ELF-1 (cell line): ENCODE measurements at places on chromosomes 16 and 17.

- DNase-seq, result no peak
Observed at GRCh38 chr16:15593235-15593634, 49.7 kb downstream of the MARF1 start.

- no peak for DNase-seq
Observed at GRCh38 chr16:24191876-24192402, 64.2 kb upstream of the CACNG3 start.

- DNase-seq, result no peak
Observed at GRCh38 chr16:56362706-56363105, 62.6 kb downstream of the AMFR start.

DNA sequence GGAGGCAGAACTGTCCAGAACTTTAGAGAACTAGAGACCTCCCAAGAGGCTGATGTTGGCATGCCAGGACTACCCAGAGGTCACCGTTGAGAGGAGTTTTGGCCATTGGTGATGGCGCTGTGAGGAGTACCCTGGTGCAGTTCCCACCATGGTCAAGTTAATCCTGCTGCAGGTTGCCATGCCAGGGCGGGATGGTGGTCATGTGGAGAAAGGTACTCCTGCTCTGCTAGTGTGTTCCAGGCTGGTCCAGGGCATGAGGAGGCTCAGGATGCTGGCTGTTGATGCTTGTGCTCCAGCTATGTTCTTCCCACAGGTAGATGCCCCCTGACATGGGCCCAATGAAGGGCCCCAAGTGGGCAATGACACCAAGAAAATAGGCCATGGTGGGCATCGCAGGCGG, 4.1 kb upstream of the PHF12 start:
- DNase-seq, result no peak

- peak; percentile 77 for DNase-seq
Observed at GRCh38 chr17:47253541-47254402, at the start of gene ITGB3. ITGB3 (plus strand) TSS chr17:47253827; CDS start chr17:47253862, 35 bp downstream.

- DNase-seq, result no peak
Observed at GRCh38 chr16:12815361-12815760, 11.7 kb upstream of the CPPED1 start.

DNA sequence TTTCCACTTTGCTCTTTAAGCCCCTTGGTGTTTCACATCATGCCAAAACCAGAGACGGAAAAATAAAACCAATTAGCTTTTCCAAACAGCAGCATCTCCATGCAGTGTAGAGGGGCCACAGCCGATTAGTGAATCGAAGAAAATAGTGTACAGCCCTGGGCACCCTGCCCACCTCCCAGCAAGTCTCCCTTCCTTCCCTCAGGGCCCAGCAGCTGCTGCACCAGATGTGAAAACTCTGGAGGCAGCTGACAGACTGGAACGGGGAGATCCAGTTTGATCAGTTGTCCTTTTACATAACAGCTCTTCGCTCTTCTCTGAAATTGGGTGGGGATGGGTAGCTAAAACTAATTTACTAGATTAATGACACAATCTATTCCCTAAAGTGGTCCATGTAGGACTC, 19.3 kb downstream of the TMEM11 start:
- no peak for DNase-seq

- DNase-seq, result no peak
Observed at GRCh38 chr17:31479524-31479923, 88.0 kb downstream of the RAB11FIP4 start.

DNA sequence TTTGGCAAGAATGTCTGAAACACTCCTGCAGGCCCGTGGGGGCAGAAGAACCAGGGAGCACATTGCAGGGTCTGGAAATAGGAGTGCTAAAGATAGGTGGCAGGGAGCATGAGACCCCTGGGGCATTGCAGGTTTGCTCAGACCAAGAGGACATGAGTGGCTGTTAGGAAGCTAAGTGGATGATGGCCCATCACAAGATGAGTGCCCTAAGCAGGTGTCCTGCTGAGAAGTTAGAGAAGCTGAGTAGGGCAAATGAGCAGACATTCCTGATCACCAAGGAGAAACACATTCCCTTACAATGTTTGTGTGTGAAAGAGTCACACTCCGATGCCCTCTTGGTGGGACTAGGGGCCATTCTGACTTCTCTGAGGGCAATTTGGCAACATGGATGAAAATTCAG, 9.9 kb downstream of the MLYCD start:
- DNase-seq, result peak; percentile 55

DNA sequence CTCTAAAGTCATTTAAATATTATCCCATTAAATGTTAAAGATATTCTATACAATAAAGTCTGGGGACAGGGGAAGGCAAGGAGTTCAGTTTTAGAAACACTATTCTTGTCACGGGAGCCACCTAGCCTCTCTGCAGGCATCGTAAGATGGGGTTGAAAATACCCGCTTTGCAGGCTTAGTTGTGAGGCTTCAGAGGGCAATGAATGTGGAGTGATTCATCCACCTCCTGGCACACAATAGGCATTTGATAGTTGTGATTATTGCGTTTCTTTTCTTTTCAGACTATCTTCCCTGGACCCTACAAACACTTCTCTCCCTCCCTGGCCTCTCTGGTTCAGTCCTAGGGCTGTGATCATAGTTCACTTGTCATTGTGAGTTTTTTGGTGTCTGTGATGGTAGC, 19.6 kb downstream of the GLP2R start:
- no peak for DNase-seq

DNA sequence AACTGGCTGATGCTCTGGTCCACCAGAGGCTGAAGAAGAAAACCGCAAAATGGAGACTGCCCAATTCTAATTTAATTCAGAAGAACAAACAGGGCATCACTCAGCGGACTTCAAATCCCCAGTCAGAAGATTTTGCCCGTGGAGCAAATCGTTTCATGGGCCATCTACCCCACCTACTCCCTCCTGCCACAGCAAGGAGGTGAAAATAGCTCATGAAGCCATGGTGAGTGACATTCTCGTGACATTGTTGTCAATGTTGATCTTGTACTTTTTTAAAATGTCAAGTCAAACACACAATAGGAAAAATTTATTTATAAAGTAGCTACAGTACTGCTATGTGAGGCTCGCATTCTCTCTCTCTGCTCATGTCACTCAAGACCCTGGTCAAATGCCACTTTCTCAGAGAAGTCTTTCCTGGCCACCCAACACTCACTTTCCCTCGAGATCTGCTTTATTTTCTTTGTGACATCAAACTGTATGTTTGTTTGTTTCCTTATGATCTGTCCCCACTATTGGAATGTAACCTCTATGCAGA, 31.3 kb upstream of the SOX9 start:
- no peak for DNase-seq

- peak; percentile 55 for DNase-seq
Observed at GRCh38 chr17:16444258-16444886, 29.0 kb downstream of the TRPV2 start.

DNA sequence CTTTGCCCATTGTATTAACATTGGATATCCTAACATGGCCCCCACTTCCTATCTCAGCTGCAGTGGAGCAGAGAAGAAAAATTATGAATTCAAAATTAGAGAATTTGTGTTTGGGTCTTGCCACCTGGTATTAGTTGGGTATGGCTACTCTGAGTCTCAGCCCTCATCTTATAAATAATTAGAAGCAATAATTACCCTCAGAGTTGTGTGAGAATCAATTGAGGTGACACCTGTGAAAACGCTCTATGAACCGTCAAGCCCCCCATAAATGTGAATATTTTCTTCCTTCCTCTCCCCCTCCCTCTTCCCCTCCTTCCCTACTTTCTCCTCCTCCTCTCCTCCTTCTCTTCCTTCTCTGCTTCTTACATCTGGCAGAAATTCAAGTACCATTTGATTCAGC, 8.9 kb upstream of the TOB1 start:
- no peak for DNase-seq

- DNase-seq, result no peak
Observed at GRCh38 chr17:76667491-76667755, 23.9 kb upstream of the ST6GALNAC1 start.

DNA sequence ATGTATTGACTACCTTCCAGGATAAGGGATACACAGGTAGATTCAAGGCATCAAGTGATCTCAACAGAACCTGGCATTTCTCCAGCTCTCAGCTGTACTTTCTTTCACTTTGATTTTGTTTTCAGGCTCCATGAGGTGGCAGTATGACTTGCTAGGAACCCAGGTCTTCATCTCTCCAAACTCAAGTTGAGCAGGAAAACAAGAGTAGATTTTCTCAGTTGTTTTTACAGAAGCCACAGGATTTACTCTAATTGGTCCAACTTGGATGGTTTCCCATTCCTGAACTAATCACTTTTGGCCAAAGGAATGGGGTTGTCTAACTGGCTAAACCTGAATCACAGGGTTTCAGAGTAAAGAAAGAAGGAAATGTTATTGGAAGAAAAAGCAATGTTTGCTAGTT, 146.6 kb downstream of the TRIM37 start:
- DNase-seq, result peak; percentile 73

DNA sequence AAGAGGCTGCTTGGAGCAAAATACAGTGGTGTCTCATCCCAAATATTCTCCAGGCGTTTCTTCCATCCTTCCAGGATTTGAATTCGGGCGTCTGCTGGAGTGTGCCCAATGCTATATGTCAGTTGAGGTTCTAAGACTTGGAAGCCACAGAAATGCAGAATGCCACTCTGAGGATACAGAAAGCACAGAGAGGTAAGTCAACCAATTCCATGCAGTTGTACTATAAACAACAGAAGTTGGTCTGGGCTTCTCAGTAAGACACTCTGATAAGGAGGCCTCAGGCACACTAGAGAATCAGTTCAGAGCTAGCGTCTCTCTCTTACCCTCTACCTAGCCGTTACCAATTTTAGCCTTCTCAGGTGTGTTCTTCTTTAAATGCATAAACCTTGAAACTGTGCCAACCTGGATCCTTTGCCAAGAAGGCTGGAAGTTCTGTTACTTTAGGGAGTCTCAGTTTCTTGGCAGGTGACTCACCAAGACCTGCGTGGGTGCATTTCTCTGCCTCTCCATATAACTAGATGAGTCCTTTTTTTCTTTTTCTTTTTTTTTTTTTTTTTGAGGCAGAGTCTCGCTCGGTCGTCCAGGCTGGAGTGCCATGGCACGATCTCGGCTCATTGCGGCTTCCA, 15.1 kb downstream of the NQO1 start:
- no peak for DNase-seq

DNA sequence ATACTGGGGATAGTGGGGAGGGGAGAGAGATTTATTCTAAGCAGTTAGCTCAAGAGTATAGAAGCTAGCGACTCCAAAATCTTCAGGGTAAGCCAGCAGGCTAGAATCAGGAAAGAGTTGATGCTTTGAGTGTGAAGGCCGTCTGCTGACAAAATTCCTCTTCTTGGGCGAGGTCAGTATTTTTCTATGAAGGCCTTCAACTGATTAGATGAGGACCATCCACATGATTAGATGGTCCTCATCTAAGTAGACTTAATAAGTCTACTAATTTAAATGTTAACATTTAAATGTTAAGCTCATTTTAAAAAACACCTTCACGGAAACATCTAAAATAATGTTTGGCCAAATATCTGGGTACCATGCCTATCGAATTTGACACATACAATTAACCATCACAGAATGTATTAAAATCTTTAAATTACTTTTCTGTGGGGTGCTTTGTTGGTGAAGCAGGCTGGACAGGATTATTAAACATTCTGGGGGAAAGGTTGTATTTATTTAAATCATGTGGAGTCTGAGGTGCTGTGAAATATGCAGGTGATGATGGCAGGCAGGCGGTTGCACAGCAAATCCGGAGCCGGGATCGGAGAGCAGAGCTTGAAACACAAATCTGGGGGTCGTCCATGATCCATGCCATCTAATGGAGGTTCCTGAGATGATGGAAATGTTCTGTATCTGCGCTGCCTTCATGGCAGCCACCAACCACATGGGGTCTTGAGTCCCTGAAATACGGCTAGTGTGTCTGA, 49.8 kb upstream of the ADORA2B start:
- no peak for DNase-seq

GRCh38 chr16:5415123-5415522, 317.5 kb upstream of the EEF2KMT start:
- DNase-seq, result peak; percentile 52

DNA sequence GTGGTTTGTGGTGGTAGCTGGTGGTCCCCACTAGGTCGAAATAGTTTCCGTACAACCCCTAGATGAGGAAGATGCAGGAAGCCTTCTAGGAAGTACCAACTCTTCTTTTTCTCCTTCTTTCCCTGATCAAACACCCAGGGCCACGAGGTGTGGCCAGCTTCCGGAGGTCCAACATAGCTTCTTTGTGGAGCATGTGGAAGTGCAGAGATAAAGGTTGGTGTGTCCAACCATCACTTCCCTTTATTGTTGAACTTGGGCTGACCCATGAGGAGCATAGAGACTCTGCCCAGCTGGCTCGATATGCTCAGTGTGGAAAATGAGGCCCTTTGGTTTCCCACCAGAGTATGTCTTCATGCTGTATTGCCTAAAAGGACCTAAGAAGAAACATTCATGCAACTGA, 6.3 kb upstream of the RGS9 start:
- no peak for DNase-seq

- DNase-seq, result peak; percentile 63
Observed at GRCh38 chr17:79915850-79916430, 76.7 kb upstream of the CBX4 start.

GRCh38 chr16:86949116-86949515, 368.1 kb downstream of the C16orf95 start:
- no peak for DNase-seq

DNA sequence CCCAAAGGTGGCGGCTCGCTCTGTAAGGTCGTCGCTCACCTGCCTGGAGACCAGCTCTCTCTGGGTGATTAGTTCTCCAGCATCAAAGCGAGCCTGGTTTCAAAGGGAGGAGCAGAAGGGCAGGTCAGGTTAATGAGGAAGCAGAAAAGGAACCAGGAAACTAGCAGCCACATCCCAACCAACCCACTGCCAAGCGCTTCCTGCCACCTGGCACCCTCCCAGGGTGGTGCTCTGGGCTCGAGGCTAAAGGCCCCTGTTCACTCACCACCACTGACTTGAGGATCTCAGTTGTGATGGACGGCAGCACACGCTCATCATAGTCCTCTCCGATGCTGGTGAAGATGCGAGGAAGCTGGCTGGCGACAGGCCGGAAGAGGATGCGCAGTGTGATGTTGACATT, 5.6 kb downstream of the PHB1 start:
- DNase-seq, result no peak

DNA sequence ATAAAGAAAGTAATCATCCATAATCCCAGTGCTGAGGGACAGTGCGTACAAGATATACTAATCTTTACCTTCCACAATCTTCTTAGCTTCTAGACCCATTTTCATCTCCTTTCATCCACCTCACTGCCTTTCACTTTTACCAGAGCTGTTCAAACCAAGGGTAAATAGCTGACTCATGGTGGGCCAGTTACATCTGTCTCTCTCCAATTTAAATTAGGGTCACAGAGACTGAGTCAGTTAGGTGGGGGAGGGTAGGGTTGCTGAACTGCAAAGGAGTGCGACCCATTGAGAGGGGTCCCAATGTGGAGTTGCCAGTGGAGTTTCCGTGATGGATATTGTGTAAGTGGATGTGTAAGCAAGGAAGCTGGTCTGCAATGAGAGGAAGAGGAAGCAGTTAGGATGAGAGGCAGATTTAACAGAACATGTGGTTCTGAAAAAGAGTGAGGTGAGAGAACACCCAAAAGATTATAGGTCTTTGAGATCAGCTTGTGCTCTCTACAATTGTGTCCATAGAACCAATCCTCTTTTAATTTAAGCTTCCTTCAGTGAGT, 83.5 kb downstream of the GP2 start:
- DNase-seq, result peak; percentile 9

GRCh38 chr17:2830678-2831077, 34.4 kb downstream of the RAP1GAP2 start:
- DNase-seq, result no peak

GRCh38 chr17:41736983-41737679, 2.7 kb upstream of the HAP1 start:
- DNase-seq, result no peak
